ENCODE measurements at places on chromosomes 16 and 17. TPM values are rescaled to one million over a fixed set of nuclear protein-coding genes. Genes with fewer than 3 reads are reported as not detected.
A peak's percentile ranks its signal among the peaks of the same experiment; 100 is the strongest.

Gene HCRT
- not detected for total RNA-seq

GRCh38 chr17:34549966-34550365, 29.4 kb upstream of the TMEM132E start:
- no peaks in the 10 kb centered on the region for H3K27me3 ChIP-seq
- H3K4me1 ChIP-seq = no peaks in the 10 kb centered on the region
- H3K4me3 ChIP-seq = no peak overlapping the region
- H3K27ac ChIP-seq = no peak overlapping the region

- no peak overlapping the region for H3K4me3 ChIP-seq
- H3K4me1 ChIP-seq = no peaks in the 10 kb centered on the region
- no peaks in the 10 kb centered on the region for H3K36me3 ChIP-seq
- H3K27ac ChIP-seq = no peak overlapping the region
- H3K27me3 ChIP-seq = no peaks in the 10 kb centered on the region
These were observed 100.5 kb upstream of the SHISA6 start for GRCh38 chr17:11140501-11140900.

GRCh38 chr17:72618001-72618509, 474.4 kb downstream of the SLC39A11 start:
- H3K36me3 ChIP-seq = no peaks in the 10 kb centered on the region
- DNase-seq = no peak
- no peak overlapping the region for H3K27ac ChIP-seq
- no peaks in the 10 kb centered on the region for H3K27me3 ChIP-seq
- H3K4me3 ChIP-seq = no peak overlapping the region

Gene NACA2
- total RNA-seq = not detected

Gene STRADA
- total RNA-seq = 14.4 TPM

- H3K27me3 ChIP-seq = no peaks in the 10 kb centered on the region
- no peaks in the 10 kb centered on the region for H3K36me3 ChIP-seq
- H3K4me3 ChIP-seq = peak overlapping the region; percentile 54
- no peak for DNase-seq
These were observed 578 bp downstream of the MYCBPAP start for GRCh38 chr17:50508573-50509460.

Gene CDH15
- total RNA-seq = not detected

DNA sequence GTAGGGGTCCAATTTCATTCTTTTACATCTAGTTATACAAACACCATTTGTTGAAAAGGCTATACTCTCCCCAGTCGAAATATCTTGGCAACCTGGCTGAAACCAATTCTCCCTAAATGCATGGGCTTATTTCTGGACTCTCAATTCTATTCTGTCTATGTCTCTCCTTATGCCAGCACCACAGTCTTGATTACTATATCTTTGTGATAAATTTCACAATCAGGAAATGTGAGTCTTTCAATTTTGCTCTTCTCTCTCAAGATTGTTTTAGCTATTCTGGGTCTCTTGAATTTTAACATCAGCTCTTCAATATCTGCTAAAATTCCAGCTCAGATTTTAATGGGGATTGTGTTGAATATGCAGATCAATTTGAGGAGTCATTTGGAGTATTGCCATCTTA, 5.9 kb upstream of the TRIM25 start:
- no peak for DNase-seq
- H3K27ac ChIP-seq = no peak overlapping the region
- H3K4me1 ChIP-seq = no peaks in the 10 kb centered on the region
- H3K27me3 ChIP-seq = no peaks in the 10 kb centered on the region

DNA sequence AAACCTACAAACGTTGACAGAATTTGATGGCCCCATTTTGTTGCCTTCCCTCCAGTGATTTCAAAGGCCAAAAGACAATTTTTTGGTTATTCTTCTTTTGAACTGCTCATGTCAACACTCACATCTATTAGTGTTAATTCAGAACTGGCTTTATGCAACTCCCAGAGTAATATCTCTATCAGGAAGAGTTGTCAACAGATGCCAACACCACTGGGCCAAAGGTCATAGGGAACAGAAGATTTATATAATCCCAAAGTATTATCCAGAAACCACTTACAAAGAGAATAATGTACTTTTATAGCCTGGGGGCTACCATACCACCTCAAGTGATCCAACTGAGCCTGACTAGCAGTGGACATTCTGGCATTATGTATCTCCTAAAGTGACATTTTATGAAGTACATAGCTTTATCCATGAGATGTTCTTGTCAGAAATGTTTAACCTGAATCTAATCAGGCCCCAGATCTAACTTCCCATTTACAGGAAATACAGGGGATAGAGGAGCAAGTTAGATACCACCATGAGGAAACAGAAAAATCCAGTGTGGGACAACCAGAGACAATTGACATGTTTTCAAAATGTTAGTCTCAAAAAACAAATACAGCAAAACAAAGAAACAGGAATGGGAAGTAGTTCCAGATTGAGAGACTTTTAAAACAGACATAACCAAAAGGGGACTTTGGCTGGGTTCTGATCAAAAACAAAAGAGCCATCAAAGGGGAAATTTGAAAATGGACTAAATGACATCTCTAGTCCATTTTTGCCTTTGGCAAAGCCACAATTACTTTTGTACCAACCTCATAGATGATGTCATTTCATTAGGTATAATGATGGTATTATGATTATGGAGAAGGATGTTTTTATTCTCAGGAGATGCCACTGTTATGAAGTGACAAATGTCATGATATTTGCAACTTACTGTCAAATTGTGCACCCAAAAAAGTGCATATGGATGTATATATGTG, 18.5 kb downstream of the FAM117A start:
- no peaks in the 10 kb centered on the region for H3K27me3 ChIP-seq
- H3K4me3 ChIP-seq = no peak overlapping the region

GRCh38 chr17:70767102-70767701, 597.9 kb downstream of the KCNJ2 start:
- no peak overlapping the region for H3K27ac ChIP-seq
- H3K27me3 ChIP-seq = no peaks in the 10 kb centered on the region
- H3K4me3 ChIP-seq = no peak overlapping the region

DNA sequence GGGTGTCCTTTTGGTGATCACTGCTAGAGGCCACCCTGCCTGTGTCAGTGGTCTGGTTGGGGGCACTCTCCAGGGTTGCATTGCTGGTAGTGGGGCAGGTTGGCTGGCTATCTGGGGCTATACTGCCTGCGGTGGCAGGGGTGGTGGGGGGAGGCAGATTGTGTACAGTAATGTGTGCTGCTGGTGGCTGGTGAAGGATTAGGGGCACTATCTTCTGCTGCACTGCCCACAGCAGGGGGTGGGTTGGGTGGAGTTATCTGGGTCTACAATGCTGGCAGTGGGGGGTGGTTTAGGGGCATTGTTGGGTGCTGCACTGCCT, 204.0 kb upstream of the WSB1 start:
- no peaks in the 10 kb centered on the region for H3K4me1 ChIP-seq
- H3K4me3 ChIP-seq = no peak overlapping the region
- no peak overlapping the region for H3K27ac ChIP-seq
- H3K36me3 ChIP-seq = no peaks in the 10 kb centered on the region
- no peak for DNase-seq

DNA sequence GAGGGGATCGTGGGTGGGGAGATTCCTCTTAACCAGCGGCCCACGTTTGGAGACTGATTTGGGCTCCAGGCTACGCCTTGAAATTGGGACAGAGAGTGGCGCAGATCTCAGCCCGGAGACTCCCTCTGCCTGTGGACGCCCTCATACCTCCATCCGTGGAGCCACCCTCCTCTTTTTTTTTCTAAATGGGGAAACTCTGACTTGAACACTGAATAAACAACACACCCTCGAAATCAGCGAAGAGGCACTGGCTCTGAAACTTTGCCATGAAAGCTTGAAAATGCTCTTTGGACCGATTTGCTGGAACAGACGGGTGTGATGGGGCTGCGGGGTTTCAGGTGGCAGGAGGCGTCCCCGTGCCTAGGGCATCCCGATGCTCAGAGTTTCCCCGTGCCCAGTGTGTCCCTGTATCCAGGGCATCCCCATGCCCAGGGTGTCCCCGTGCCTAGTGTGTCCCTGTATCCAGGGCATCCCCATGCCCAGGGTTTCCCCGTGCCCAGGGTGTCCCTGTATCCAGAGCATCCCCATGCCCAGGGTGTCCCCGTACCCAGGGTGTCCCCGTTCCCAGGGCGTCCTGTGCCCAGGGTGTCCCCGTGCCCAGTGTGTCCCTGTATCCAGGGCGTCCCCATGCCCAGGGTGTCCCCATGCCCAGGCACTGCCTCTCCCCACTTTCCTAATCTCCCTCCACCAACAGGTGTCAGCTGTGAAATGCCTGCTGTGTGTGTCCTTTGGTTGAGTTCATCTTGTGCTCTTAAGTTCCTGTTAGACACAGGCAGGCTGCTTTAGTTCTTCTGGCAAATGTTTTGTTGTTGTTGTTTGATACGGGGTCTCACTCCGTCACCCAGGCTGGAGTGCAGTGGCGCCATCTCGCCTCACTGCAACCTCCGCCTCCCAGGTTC, 187.0 kb downstream of the SEC14L1 start:
- H3K4me3 ChIP-seq = no peak overlapping the region
- H3K36me3 ChIP-seq = no peaks in the 10 kb centered on the region
- no peaks in the 10 kb centered on the region for H3K27me3 ChIP-seq
- peaks cover 40% of the 10 kb centered on the region for H3K4me1 ChIP-seq
- no peak for DNase-seq

Gene ZNF385C
- not detected for total RNA-seq

- H3K36me3 ChIP-seq = peaks cover 41% of the 10 kb centered on the region
- DNase-seq = no peak
- peak overlapping the region; percentile 97 for H3K27ac ChIP-seq
- peaks cover 58% of the 10 kb centered on the region for H3K4me1 ChIP-seq
- H3K4me3 ChIP-seq = peak overlapping the region; percentile 19
These were observed 2.7 kb downstream of the TNFAIP1 start for GRCh38 chr17:28338056-28338768.

Gene SSTR5
- 14.1 TPM for total RNA-seq

Gene ZNF423
- 10.7 TPM for total RNA-seq

GRCh38 chr16:46768809-46769208, 20.7 kb upstream of the MYLK3 start:
- no peak overlapping the region for H3K4me3 ChIP-seq
- no peaks in the 10 kb centered on the region for H3K36me3 ChIP-seq
- H3K27ac ChIP-seq = no peak overlapping the region
- peaks cover 14% of the 10 kb centered on the region for H3K4me1 ChIP-seq
- H3K27me3 ChIP-seq = no peaks in the 10 kb centered on the region

DNA sequence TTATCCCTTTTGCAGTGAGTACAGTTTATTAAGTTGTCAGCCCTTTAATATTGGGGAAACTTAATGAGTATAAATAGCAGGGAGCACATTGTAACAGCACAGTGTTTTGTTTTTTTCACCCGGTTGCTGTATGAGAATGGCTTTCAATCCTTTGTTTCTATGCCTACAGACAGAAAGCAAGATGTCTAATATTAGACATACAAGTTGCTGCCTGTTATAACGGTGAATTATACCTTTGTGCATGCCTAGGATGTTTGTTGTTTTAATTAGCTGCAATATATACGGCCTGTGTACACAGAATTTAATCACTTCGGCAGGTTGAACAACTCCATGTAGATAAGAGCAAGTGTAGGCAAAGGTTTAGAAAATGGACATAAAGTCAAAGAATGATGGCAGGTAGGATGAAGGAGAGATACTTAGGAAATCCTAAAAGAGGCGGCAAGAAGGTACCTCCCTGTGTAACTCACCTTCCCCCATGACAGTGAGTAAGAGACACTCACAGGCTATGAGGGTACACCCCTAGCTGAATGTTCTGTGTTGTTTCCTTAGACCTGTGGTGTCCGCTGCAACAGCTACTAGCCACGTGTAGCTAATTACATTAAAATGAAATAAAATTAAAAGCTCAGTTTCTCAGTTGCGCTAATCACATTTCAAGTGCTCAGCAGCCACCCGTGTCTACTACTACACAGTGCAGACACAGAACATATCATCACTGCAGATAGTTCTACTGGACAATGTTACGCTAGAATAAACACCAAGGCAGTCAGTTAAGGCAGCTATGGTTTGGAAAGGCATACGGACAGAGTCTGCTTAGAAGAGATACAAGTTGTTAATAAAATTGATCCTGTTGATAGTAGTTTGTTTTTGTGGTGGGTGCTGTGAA, 10.9 kb downstream of the SLC7A6OS start:
- H3K27me3 ChIP-seq = no peaks in the 10 kb centered on the region
- DNase-seq = no peak
- H3K36me3 ChIP-seq = peaks cover 96% of the 10 kb centered on the region
- H3K4me1 ChIP-seq = peaks cover 41% of the 10 kb centered on the region

Gene CDH11
- 51.6 TPM for total RNA-seq

DNA sequence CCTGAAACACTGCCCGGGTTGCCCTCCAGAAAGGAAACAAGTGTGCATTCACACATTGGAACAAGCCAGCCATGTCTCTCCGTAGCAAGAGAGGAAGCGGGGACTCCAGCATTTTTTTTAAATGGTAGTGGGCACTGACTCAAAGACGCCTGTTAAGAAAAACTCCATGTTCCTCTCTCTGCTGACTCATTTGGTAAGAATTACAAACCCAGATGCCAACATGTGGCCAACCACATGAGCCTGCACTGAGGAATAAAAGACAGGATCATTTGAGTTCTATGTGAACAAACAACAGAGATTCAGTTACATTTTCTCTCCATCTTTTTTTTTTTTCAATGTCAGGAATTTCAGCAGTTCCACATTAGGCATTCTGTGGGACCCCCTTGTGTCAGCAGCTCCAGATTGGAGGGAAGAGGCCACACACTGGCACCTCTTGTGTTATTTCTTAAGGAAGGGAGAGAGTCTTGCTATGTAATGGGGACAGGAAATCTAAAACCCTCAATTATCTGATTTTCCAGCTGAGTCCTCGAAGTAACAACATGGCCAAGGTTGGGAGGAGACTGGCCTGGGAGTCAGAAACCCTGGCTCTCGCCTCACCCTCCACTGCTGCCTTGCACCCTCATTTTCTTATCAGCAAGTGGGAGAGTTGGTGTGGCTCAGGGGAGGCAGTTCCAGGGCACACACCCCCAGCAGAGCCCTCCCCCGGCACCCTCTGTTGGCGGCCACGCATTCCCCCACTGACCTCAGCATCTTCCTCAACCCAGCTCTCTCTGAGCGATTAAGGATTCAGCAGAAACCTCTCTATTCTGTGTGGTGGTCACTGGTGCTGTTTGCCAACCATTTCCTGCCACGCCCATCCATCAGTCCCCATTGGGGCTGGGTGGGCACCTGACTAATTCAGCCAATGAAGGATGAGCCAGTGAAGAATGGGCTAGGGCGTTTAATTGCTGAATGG, 173.0 kb downstream of the FOXL1 start:
- DNase-seq = no peak
- no peaks in the 10 kb centered on the region for H3K27me3 ChIP-seq
- no peaks in the 10 kb centered on the region for H3K4me1 ChIP-seq
- H3K27ac ChIP-seq = peak overlapping the region; percentile 39
- no peak overlapping the region for H3K4me3 ChIP-seq

DNA sequence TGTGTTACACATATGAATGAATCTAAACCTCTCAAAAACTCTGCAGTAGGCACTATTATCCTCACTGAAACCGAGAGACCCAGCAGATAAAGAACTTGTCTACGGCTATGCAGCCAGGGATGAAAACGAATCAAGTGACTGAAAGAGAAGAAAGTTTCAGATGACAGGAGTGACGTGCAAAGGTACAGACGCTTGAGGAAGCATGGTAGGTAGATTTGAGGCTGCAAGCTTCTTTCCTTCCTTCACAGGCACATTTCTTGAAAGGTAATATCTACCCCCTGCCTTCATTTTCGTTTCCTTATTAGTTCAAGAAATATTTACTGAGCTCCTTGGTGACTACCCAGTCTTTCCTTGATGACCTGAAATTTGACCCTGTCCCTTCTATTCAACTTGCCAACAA, 211.5 kb upstream of the AXIN2 start:
- H3K27ac ChIP-seq = no peak overlapping the region
- H3K27me3 ChIP-seq = no peaks in the 10 kb centered on the region
- H3K36me3 ChIP-seq = no peaks in the 10 kb centered on the region
- H3K4me1 ChIP-seq = no peaks in the 10 kb centered on the region
- no peak for DNase-seq

- H3K27ac ChIP-seq = no peak overlapping the region
- no peaks in the 10 kb centered on the region for H3K27me3 ChIP-seq
- H3K4me3 ChIP-seq = peak overlapping the region; percentile 7
- peaks cover 53% of the 10 kb centered on the region for H3K4me1 ChIP-seq
- H3K36me3 ChIP-seq = peaks cover 6% of the 10 kb centered on the region
These were observed 165.7 kb downstream of the CMIP start for GRCh38 chr16:81610144-81610842.

All from right atrium auricular region (tissue), 2 donors.